ENCODE measurements at places on chromosomes 13 and 19. TPM values are rescaled to one million over a fixed set of nuclear protein-coding genes. Genes with fewer than 3 reads are reported as not detected.

DNA sequence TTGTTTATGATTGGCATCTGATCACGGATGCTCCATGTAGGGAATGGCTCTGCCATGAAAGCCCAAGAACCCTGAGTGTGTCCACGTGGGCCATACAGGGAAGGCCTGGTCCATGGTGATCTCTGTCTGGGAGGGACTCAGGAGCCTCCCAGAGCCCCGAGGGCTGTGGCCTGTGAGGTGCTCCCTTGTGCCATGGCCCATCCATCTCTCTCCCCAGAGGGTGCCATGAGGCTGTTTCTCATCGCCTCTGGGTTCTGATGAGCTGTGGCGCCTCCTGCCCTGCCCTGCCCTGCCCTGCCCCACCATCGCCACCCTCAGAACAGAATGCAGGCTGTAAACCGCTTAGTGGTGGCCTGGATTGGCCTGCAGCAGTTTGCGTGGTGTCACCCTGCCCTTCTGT is 83.1 kb downstream of the ATP11A start:
- DNase-seq, result peak; percentile 40

Gene CCDC8
- total RNA-seq, result 0.75 TPM

Gene CYP4F8
- not detected for total RNA-seq

- DNase-seq, result no peak
Observed at GRCh38 chr13:95787356-95788099, 110.6 kb downstream of the DNAJC3 start.

- DNase-seq, result no peak
Observed at GRCh38 chr13:98390086-98390715, 186.7 kb downstream of the STK24 start.

- no peak for DNase-seq
Observed at GRCh38 chr19:31306006-31306753, 43.1 kb downstream of the TSHZ3 start.

DNA sequence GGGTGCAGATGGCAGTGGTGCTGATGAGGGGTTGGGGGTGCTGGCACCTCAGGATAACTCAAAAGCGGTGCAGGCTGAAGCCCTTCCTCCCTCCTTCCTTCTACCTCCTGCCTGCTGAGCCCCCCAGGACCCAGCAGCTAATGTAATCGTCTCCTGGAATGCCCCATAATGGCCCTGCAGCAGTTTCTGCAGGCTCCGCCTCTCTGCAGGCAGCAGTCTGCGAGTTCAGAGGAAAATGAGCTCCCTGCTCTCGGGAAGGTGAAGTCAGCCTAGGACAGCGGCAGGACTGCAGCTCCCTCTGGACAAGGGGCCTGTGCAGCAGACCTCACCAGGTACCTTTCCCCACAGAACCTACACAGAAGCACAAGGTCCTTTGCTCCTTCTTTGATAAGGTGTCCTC is 130.9 kb downstream of the ZDHHC20 start:
- DNase-seq, result no peak

Gene ANGPTL8
- total RNA-seq, result not detected

DNA sequence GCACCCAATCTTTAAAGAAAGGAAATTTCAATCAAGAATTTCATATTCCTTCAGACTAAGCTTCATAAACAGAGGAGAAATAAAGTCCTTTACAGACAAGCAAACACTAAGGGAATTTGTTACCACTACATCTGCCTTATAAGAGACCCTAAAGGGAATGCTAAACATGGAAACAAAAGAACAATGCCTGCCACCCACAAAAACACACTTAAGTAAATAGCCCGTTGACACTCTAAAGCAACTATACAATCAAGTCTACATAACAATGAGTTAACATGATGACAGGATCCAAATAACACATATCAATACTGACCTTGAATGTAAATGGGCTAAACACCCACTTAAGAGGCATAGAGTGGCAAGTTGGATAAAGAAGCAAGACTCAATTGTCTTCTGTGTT is 1056.9 kb upstream of the ATXN8OS start:
- DNase-seq, result no peak

Gene TFDP1
- total RNA-seq, result 66.4 TPM

Gene C19orf73
- 1.8 TPM for total RNA-seq

Gene ALDH16A1
- 36.4 TPM for total RNA-seq

Gene ATP7B
- total RNA-seq, result 26.0 TPM

DNA sequence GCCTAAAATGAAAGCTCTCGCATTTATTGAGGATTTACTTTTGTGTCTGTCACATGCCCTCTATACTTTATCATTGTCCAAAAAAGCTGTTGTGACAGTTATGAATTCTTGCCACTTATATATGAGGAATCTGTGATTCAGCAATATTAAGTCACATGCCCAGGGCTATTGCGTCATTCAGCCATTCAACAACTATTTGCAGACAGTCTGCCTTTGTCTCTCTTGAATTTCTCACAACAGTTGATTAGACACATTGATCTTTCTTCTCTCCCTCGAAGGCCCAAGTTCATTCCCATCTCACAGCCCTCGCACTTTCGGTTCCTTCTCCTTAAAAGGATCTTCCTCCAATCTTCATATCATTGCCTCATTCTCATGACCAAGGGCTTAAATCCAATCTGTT is 342.6 kb downstream of the MZT1 start:
- no peak for DNase-seq

Gene APOC1
- 12.7 TPM for total RNA-seq

DNA sequence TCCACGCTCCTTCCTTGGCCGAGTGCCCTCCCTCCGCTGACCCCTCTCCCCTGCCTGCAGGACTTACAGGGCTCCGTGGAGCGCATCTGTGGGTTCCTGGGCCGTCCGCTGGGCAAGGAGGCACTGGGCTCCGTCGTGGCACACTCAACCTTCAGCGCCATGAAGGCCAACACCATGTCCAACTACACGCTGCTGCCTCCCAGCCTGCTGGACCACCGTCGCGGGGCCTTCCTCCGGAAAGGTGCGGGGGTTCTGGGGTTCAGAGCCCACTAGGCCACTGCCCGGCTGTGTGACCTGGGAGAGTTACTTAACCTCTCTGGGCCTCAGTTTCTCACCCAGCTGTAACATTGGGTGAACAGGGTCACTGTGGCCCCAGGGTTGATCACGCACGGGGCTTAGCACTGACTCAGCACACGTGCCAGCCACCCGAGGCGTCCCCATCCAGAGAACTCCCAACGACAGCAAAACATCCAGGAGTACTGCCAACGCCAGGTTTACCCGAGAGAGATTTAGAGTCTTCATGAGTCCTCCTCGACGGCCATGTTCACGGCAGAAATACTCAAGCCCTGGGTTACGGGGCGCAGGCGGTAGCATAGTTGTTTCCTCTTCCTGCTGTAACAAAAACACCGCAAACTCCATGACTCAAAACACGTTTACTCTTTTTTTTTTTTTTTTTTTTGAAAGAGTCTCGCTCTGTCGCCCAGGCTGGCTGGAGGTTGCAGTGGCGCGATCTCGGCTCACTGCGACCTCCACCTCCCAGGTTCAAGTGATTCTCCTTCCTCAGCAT is 9.7 kb upstream of the SPACA4 start:
- DNase-seq, result no peak

Gene TIMM50
- total RNA-seq, result 57.7 TPM

GRCh38 chr13:55013051-55013450 is 1984.4 kb downstream of the OLFM4 start:
- DNase-seq, result no peak

Gene KCNN4
- total RNA-seq, result 36.2 TPM

- peak; percentile 90 for DNase-seq
Observed at GRCh38 chr19:50203281-50204080, at the start of gene MYH14. MYH14 (plus strand) TSS chr19:50203622; CDS start chr19:50210366, 6,744 bp downstream.

DNA sequence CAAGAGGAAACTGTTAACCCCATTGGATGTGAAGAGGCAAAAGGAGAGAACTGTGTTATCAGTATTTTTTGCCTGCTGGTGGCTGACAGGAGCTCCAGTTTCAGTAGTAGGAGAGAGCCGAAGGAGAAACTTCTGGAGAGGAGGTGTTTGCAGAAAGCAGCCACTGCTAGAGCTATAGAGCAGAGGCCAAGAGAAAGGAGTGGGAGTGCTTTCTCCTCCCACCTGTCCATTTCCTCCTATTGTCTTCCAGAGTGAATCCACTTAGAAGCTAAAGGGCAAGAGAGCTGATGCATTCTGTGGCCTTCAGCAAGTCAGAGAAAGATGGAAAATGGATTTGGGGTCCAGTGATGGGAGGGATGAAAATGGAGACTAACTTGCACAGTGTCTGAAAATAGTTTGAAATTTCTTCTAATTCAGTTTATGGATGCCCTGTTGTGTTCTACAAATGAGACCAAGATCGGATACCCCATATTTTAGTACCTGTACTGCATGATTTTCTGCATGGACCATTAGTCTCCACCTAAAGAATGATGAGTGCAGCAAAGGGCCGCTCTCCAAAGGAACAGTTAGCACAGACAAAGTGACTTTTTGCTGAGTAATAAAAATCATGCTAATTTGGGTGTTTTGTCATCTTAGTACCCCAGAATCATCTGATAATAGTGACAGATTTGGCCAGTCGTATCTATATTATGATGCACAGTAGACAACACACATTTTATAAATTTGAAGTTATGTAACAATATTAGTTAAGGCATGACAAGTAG is 10.7 kb downstream of the HS6ST3 start:
- DNase-seq, result no peak

DNA sequence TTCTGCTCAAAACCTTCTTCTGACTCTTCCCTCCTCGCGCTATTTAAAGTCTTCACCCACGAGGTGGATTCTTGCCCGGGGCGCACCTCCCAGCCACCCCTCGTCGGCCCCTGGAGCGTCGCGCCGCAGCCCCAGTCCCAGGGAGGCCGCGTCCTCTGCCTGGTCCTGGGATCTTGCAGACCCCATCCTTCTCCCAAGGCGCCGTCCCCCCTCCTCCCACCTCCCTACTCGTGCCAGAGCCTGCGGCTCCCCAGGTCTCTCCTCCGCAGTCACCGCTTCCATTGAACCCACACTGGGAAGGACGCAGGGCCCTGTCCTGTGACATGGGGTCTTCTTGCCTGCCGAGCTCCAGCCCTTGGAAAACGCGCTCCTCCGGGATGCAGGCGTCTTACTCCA is 486 bp downstream of the ZNF808 start:
- DNase-seq, result peak; percentile 19

Gene RNF113B
- total RNA-seq, result not detected

Gene RFPL4AL1
- total RNA-seq, result not detected

Gene MBD3L3
- total RNA-seq, result not detected

DNA sequence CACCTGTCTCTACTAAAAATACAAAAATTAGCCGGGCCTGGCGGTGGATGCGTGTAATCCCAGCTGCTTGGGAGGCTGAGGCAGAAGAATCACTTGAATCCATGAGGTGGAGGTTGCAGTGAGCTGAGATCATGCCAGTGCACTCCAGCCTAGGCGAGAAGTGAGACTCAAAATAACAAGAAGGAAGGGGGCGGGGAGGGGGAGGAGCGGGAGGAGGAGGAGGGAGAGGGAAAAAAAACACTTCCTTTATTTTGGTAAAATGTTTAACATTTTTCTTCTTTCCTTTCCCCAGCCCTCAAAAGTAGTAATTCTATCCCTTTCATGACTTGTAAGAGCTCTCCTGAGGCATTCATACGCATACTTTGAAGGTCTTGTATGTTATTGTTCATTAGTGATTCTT is 44.3 kb downstream of the SPRY2 start:
- DNase-seq, result no peak

Gene FGF9
- total RNA-seq, result 1.2 TPM
